G401 (cell line): ENCODE measurements at places on chromosomes 12 and 14.

DNA sequence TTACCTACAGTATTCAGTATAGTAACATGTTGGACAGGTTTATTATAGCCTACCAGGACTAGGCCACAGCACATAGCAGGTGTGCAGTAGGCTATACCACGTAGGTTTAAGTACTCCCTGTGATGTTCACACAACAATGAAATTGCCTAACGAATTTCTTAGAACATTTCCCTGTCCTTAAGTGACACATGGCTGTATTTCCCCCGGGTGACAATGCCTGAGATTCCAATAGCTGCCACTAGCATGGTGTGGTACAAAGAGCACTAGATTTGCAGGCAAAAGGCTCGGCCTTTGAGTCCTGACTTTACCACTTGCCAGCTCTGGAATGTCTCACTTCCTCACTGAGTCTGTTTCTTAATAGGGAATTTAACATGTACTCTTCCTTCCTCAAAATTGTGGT lies 19.7 kb downstream of the PTPN21 start:
- no peak for DNase-seq

DNA sequence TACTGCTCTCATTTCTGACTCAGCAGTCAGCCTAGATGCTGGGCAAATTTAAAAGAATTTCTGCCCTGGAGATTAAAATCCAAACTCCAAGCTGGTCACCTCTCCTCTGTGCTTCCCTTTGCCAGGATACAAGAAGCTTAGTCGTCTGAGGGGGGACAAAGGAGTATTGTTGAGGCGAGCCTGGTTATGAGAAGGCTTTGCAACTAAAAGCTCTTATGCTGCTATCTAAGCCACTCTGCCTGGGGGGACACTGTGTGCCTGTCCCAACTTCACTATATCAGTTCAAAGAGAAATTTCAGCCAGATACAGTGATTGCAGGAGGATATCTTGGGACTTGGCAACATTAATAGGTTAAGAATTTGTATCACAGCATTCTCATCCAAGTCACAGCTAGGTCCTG lies 10.8 kb upstream of the PLEKHH1 start:
- no peak for DNase-seq

- DNase-seq, result no peak
Measured at GRCh38 chr14:74401504-74402241, 24.3 kb downstream of the SYNDIG1L start.

GRCh38 chr12:46785382-46785781 lies 40.4 kb downstream of the SLC38A4 start:
- DNase-seq, result no peak

- no peak for DNase-seq
Measured at GRCh38 chr14:75158843-75159614, 17.4 kb downstream of the TMED10 start.

DNA sequence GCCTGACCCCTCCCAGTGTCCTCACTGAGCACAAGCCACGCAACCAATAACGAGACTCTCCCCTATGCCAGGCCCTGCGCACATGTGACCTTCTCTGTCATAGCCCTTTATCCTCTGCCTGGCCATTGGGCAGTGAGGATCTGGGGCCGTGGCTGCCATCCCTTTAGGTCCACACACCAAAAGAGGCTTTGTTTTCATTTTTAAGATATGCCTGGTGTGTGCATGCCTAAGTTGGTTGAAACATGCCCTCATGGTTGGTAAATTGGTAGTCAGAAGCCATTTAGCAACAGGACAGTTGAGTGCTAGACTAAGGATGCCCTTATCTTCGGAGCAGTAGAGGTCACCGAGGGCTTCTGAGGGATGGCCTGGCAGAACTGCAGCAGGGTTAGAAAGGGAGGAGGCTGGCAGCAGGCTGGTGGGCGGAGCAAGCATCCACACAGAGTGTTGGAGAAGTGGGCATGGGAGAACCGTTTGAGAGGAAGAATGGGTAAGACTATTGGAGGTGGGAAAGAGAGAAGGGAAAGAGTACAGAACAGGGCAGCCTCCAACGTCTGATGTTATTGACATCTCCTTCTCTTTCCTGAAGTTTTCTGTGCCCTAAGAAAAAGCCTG lies 75.1 kb downstream of the SLC24A4 start:
- DNase-seq, result no peak

- no peak for DNase-seq
Measured at GRCh38 chr14:32559590-32559989, 230.5 kb downstream of the AKAP6 start.

- no peak for DNase-seq
Measured at GRCh38 chr12:92408072-92408900, 262.6 kb upstream of the BTG1 start.

DNA sequence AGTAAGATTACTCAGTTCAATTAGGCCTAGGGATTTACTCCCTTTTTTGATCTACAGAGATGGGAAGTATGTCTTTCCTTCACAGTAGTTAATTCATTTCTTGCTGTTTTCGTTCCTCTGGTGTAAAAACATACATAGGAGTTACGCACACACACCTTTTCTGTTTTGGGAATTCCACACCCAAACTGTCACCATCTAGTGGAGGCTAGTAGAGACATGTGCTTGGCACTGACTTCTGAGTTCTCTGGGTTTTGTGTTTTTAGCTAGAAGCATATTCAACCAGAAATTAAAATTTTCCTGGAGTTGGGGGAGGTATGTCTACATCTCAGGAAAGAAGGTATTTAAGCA lies 1.4 kb downstream of the SUSD6 start:
- peak; percentile 78 for DNase-seq
